DND-41 (cell line): ENCODE measurements at places on chromosomes 3 and 15.

- DNase-seq: no peak
- no peak overlapping the region for H3K4me3 ChIP-seq
- H3K27me3 ChIP-seq: no peaks in the 10 kb centered on the region
- no peak overlapping the region for H3K27ac ChIP-seq
These were observed 27.5 kb upstream of the MAPKBP1 start for GRCh38 chr15:41746802-41747201.

GRCh38 chr3:177069514-177070329 lies 127.6 kb downstream of the TBL1XR1 start:
- no peaks in the 10 kb centered on the region for H3K27me3 ChIP-seq
- no peaks in the 10 kb centered on the region for H3K4me1 ChIP-seq
- peaks cover under 1% of the 10 kb centered on the region; the same call in 1 of the 2 replicates for H3K36me3 ChIP-seq
- H3K27ac ChIP-seq: no peak overlapping the region
- H3K4me3 ChIP-seq: no peak overlapping the region

DNA sequence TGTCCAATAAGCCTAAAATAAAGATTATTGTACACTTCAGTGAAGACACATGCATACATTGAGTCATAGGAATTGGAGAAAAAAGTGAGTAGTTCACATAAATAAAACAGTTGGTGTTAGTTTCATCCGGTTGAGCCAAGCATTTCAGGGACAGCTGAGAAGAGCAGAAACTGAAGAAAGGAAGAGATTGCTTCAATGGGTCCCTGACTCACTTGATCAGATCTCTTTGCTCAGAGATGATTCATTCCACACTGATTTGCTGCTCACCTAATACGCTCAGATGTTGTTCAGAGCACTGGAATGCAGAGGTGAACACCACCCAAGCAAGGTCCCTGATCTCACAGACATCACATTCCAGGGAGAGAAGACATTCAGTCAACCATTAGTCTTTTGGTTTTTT lies 93.7 kb downstream of the RAD18 start:
- no peaks in the 10 kb centered on the region; the same call in 1 of the 2 replicates for H3K36me3 ChIP-seq
- H3K4me3 ChIP-seq: no peak overlapping the region
- no peak overlapping the region for H3K27ac ChIP-seq

DNA sequence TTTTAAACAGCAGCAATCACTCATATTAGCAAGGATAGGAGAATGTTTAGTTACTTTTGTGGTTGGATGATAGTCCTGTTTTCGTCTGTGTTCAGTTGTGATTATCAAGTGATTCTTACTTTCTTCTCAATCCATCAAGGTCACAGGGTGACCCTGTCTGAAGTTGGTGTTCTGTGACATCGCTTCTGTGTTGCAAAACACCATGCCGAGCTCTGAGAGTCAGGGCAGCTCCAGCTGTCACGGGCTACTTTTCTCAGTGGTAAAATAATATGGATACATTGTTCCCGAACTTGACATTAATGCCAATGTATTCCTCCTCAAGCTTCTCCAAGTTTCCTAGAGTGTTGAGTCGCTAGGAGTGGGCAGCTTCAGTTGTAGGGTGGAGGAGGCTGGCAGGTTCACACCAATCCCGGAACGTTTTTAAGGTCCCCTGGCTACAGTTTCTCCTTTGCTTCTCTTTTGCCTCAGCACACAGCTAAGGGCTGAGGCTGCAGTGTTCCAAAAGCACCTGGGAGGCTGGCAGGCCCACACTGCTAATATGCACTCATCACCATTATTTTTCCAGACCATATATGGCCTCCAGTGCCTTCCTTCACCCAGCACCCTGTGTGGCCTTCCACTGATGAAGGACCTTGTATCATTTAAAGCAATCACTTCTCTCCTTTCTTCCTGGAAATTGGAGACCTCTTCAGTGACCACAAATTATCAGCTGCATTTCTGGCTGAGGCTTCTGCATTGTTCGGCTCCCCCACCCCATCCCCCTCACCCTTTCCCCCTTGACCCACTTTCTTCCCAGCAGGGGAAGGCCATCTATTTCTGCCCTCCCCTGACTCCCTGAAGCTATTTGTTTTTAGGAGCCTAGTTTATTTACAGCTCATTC lies 25.8 kb downstream of the COLQ start:
- no peak for DNase-seq
- no peak overlapping the region for H3K27ac ChIP-seq
- no peaks in the 10 kb centered on the region for H3K4me1 ChIP-seq
- no peaks in the 10 kb centered on the region for H3K27me3 ChIP-seq
- H3K36me3 ChIP-seq: no peaks in the 10 kb centered on the region

DNA sequence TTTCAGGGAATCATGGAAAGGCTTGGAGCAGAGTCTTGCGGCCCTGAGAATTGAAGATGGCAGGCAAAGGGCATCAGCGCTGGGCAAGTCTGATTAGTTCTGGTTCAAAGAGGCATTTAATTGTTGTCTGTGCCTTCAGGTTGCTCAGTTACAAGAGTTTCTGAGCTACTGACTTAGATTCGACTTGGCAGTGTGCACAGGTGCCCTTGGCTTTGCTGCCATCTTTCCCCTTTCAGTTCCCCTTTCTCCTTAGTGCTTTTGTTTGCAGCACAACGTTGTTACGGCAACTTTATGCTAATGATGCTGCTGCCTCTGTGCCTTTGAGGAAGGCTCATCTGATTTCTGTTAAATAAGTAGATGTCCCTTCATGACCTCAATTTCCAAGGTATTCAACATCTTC lies 12.5 kb downstream of the P2RY14 start:
- no peak overlapping the region for H3K4me3 ChIP-seq
- peaks cover 13% of the 10 kb centered on the region for H3K4me1 ChIP-seq
- no peaks in the 10 kb centered on the region for H3K27me3 ChIP-seq
- no peak overlapping the region for H3K27ac ChIP-seq

DNA sequence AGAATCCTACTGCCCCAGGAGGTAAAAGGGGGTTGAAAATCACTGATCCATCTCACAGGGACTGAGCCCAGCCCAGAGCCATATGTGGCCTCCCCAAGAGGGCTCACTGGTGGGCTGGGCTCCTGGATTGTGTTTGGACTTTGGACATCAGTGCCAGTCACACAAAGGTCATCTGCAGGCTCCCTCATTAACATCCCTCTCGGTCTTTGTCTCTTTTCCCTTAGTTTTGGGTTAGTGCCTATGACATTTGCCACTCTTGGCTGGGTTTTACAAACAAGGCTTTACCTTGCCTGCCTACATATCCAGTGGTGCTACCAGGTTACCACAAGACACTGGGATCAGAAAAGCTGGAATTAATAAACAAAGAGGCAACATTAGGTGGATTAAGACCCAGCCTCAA lies 27.9 kb downstream of the IFT122 start:
- peaks cover 30% of the 10 kb centered on the region for H3K36me3 ChIP-seq
- no peak overlapping the region for H3K4me3 ChIP-seq
- H3K4me1 ChIP-seq: no peaks in the 10 kb centered on the region
- no peak for DNase-seq

DNA sequence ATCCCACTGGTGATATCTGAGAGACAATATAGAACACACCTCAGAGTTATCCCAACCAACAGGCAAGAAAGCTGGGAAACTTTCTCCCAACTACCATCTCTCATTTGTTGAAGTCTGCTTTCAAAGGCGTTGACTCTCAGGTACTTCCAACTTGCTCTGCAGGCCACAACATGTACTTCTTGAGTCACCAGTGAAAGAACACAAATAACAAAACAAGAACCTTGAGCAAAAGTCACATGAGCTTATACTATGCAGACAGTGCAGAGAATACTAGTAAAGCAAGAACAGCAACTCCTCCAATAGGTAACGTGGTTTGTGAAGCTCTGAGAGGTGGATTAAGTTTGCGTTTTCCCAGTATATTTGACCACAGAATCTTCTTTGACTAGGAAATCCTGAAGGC lies 20.6 kb downstream of the SNTN start:
- no peak for DNase-seq
- no peak overlapping the region for H3K4me3 ChIP-seq
- H3K4me1 ChIP-seq: no peaks in the 10 kb centered on the region
- no peaks in the 10 kb centered on the region for H3K27me3 ChIP-seq
- no peaks in the 10 kb centered on the region for H3K36me3 ChIP-seq

DNA sequence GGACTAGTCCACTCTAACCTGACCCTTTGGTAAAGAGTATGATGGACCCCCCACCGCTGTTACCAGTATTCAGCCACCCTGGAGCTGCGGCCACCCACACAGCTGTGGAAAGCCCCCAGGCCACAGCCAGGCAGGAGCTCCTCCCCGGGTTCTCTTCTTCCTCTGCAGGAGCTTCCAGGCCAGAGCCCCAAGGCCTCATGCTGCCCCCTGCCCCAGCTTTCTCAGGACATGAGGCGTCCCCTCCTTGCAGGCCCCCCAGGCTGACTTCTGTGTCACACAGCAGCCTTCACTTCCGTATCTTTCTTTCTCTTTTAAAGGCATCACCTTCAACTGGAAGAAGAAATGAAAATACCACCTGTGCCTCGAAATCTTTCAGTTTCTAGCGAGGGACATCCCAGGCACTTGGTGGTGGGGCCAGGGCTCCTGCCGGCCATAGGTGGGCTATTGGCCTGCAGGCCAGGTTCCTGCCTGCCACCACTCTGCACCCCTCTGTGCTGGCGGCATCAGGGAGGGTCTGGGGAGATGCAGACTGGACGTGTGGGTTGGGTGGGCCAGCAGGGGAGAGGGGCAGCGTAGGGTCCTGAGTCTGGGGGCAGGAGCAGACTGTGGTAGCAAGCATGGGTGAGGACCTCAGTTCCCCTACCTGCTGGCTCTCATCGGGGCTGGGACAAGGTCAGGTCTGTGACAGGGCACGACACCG lies 19.9 kb downstream of the KLF13 start:
- H3K4me1 ChIP-seq: peaks cover 31% of the 10 kb centered on the region; the same call in 1 of the 2 replicates
- DNase-seq: no peak
- no peaks in the 10 kb centered on the region for H3K27me3 ChIP-seq

DNA sequence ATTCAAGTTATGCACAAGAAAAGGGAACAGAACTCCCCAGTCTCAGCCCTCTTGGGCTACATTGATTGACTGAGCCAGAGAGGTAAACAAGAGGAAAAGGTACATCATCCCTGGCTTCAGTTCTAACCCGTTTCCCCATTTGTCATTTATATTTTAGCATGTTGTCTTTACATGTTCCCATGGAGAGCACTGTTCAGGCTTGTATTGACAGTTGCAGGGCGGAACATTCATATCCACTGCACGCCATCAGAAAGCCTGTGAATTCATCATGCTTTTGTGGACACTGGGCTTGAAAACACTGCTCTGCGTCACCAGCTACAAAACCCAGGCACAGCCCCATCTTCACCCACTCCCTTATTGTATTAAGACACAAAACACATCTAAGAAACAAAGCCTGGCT lies 240.9 kb upstream of the EIF1B start:
- H3K4me3 ChIP-seq: no peak overlapping the region
- H3K27me3 ChIP-seq: peaks cover 7% of the 10 kb centered on the region
- no peak overlapping the region for H3K27ac ChIP-seq
- peaks cover 3% of the 10 kb centered on the region; the same call in 1 of the 2 replicates for H3K4me1 ChIP-seq
- no peaks in the 10 kb centered on the region for H3K36me3 ChIP-seq
- DNase-seq: no peak

DNA sequence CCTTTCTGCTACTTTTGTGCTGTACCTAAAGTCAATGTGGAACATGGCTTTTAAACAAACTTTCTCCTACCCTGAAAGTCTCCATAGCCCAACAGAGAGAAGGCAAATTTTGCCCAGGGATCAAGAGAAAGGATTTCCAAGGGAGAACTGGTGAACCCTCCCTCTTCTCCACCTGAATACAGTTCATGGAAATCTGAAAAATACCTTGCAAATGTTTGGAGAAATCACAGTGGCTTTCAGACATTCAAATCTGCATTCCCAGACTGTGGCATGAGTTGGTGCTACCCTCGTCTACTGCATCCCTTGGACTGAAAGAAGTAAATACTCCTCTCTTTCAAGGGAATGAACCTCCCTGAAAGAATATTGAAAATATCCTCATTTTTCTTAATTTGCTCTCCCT lies 38.7 kb downstream of the ZIC4 start:
- no peak overlapping the region for H3K4me3 ChIP-seq
- no peaks in the 10 kb centered on the region for H3K27me3 ChIP-seq
- no peaks in the 10 kb centered on the region for H3K36me3 ChIP-seq
- H3K27ac ChIP-seq: no peak overlapping the region

DNA sequence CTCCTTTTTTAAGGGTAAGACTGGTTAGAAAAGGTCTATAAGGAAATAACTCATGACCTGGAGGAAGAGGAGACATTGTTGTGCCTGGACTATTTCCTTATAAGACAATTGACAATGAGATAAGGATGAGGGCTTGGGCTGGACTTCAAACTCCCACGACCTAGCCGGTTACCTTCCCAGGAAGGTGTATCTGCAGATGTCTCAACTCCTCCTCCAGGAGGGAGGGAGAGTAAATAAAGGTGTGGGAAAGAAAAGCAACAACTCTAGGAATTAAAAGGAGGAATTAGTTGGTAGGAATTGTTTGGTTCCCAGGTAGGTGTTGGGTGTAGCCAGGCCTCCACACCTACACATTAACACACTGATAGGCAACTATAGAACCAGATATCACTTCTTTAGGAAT lies 97.8 kb upstream of the TBL1XR1 start:
- no peaks in the 10 kb centered on the region for H3K4me1 ChIP-seq
- no peak overlapping the region for H3K27ac ChIP-seq
- no peaks in the 10 kb centered on the region for H3K36me3 ChIP-seq
- no peak for DNase-seq

DNA sequence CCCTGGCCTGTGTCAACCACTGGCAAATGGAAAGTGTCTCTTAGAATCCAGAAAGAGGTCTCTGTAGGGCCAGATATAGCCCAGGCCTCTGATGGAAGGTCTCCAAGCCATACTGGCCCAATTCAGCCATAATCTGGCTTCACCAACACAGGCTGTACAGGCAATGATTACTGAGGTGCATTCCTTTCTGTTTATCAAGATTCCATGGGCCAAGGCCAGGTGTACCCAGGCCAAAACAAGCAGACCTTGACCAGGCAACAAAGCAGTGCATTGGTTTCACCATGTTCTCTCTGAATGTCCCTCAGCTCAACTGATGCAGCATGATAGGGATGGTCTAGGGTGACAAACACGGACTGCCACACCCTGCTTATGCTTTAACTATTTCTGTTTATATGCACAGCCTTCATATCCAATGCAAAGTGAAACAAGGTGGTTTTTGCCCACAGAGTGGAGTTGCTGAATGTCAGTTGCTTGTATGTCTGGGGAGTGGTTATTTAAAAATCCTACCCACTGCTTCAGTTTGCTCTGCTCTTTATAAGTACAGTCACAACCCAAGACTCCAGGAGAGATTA lies 25.2 kb downstream of the CCNL1 start:
- H3K27ac ChIP-seq: no peak overlapping the region
- H3K36me3 ChIP-seq: peaks cover 4% of the 10 kb centered on the region; the same call in 1 of the 2 replicates
- peaks cover 3% of the 10 kb centered on the region; the same call in 1 of the 2 replicates for H3K4me1 ChIP-seq
- no peaks in the 10 kb centered on the region for H3K27me3 ChIP-seq
